Endothelial cell of umbilical vein (primary cell): ENCODE measurements at places on chromosomes 6 and 20. TPM values are rescaled to one million over a fixed set of nuclear protein-coding genes. Genes with fewer than 3 reads are reported as not detected.
A peak's percentile ranks its signal among the peaks of the same experiment; 100 is the strongest.

DEFB132 gene
- not detected in 2 replicates for total RNA-seq

GRCh38 chr6:47650553-47651432, 47.6 kb upstream of the ADGRF4 start:
- no peak for DNase-seq

DNA sequence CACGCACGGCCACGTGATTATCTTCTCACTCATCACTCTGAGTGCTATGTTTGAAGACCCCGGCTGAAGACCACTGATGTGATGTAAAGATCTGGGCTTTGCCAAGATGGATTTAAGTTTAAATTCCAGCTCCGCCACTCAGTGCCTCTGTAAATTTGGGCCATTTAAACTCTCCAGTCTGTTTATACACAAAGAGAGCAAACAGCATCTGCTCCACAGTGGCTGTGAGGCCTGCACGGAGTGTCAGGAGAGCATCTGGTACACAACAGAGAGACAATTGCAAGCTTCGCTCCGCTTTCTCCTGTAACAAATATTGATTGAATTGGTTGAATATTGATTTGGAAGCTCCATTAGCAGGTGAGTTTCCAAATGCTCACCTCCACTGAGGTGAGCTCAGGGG, 80.5 kb upstream of the FRMD1 start:
- DNase-seq = no peak

NKX2-2 gene
- total RNA-seq = not detected in 2 replicates

DNA sequence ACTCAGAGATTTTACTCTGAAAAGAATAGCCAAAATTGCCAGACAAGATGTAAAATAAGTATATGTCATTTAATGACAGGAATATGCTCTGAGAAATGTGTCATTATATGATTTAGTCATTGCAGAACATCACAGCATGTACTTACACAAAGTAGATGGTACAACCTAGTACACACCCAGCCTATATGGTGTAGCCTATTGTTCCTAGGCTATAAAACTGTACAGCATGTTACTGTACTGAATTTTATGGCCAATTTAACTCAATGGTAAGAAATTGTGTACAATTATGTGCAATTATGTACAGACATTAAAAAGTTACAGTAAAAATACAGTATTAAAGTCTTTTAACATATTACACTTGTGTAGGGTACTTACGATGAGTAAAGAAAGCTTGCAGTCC, 311.9 kb upstream of the EPHA7 start:
- no peak for DNase-seq

- DNase-seq = peak; percentile 87
Observed at GRCh38 chr20:11235058-11235457, 561.3 kb upstream of the JAG1 start.

CLDN20 gene
- total RNA-seq = not detected in 2 replicates

DNA sequence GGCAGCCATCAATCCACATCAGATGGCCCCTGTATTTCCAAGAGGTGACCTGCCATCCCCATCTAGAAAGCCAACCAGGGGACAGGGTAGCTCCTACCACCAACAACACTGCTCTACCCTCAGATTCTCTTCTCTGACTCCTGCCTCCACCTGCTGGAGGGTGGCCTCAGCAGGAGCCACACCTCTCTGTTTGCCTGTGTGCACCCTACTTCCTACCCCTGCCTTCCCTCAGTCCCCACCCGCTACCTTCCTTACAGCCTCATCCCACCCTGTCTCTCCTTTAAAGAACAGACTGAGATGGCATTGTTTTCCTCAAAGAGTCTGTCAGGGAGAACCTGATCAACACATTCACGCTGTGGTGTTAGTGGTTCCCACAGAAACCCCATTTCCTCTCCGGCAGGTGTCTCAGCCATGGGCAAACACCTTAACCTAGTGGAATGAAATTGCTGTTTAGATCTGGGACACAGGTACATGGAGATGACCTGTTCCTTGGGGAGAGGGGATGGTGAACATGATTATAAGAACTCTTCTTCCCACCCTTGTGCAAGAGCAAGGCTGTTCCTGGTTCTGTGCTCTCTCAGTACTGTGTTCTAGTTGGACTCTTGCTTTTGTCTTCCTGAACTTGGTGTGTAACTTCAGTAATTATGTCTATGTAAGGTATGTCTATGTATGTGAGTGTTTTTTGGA, 1.8 kb downstream of the ENTPD6 start:
- DNase-seq = no peak

GRCh38 chr6:94478133-94479005, 1059.0 kb upstream of the EPHA7 start:
- no peak for DNase-seq

IL20RA gene
- total RNA-seq = not detected in 2 replicates

DNA sequence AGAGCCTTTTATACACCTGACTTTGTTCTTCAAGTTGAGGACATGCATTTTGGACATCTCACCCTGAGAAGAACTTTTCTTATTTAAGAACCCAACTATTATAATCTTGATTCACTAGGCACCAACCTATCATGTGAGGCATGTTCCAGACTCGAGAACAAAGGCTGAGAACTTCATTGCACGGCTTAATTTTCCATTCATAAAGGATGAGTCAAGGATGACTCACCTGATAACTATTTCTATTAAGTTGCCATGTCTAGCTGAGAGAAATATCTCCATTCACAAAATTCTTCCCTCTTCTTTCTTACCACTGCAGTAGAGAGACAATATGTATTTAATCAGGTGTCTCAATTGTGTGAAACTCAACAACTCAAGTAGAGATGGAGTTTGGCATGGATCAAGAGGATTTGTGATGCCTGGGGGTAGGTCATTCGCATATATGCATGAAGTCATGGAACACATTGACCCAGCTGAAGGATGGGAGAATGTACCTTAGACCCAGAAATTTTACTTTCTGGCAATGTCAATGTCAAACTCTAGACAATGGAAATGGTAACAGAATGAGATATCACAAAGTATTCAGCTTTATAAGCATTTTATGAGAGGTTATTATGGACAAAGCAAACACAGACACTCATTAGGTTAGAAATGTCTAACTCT, 208.7 kb upstream of the PRND start:
- DNase-seq = peak; percentile 90

- DNase-seq = no peak
Observed at GRCh38 chr6:124858564-124858963, 103.7 kb upstream of the RNF217 start.

DNA sequence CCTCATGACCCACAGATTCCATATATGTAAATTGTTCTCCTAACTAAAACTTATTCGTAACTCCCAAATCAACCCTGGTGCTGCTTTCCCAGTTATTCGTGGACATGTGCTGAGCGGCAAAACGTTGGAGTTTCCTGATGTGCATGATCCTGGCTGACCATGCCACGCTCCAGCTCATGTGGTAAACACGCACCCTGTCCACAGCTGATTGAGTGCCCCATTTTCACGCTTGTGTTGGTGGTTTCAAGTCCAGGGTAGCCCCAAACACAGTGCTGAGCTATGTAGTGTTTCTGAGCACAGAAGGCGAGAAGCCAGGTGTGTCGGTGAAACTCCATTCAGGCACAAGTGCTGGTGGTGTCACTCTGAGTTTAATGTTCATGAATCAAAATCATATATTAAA, 19.1 kb upstream of the FOXC1 start:
- no peak for DNase-seq

- no peak for DNase-seq
Observed at GRCh38 chr6:166814390-166814789, 142.0 kb downstream of the RNASET2 start.

DNA sequence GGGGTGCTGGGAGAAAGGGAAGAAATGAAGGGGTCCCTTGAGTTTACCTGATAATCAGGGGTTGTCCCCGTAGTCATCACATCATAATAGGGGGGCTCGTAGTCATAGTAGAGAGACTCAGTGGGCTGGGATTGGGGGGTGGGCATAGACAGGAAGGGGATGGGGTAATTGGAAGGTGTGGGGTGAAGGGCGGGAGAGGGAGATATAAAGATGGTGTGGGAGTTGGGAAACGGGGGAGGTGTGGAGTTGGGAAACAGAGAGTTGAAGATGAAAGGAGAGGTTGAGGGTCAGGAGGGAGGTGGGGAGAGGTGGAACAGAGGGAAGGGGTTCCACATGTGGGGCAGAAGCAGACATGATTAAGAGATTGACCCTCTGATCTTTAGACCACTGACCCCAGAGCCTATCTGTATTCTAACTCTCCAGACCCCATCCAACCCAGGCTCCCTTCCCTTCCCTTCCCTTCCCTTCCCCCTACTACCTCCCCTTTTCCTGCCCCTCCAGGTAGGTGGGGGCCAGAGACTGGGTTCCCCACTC, 6.5 kb downstream of the COL11A2 start:
- DNase-seq = no peak

DNA sequence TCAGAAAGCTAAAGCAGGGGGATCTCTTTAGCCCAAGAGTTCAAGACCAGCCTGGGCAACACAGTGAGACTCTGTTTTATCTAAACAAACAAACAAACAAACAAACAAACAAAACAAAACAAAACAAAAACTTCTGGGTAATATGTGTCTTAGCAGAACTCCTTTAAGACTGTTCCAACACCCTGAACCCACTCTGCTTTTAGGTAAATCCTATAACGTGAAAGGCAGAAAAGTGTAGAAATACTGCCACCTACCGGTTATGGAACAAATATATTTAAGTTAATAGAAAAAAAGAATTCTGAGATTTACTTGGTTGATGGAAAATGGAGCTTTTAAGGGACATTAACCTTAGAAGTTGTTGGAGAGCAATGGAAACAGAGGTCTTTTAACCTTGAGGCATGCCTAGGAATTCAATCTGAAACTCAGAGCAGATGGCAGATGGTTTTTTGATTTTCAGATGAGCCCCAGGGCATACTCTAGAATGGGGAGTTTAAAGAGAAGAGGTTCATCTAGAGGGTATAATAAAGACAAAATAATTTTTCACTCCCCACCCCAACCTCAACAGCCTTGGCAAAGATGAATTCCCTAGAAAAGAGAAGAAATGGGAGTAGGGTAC, 38.5 kb downstream of the SOD2 start:
- DNase-seq = peak; percentile 43

GRCh38 chr6:147078602-147079001, 125.6 kb upstream of the STXBP5 start:
- no peak for DNase-seq

- no peak for DNase-seq
Observed at GRCh38 chr6:73248192-73248903, 14.6 kb downstream of the KHDC1 start.

WFDC11 gene
- not detected in 2 replicates for total RNA-seq

DNA sequence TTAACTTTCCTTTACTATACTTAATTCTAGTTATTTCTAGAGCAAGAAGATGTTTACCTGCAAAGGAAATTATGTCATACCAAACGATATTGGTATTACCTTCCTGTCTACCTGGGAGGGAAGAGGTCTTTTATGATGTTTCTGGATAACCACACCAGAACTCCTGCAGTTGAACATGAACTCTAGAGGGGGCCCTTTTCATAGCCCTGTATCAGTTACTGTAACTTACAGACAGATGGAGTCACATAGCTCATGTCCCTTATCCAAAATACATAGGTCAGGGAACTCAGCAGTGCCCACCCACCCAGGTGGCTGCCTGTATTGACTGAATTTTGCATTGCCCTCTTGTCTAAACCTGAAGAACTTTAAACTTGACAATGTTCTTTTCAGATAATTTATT, 35.1 kb upstream of the MYL9 start:
- peak; percentile 24 for DNase-seq

GRCh38 chr6:167428664-167429333, 103.9 kb downstream of the TTLL2 start:
- DNase-seq = no peak

OR14J1 gene
- not detected in 2 replicates for total RNA-seq

DNA sequence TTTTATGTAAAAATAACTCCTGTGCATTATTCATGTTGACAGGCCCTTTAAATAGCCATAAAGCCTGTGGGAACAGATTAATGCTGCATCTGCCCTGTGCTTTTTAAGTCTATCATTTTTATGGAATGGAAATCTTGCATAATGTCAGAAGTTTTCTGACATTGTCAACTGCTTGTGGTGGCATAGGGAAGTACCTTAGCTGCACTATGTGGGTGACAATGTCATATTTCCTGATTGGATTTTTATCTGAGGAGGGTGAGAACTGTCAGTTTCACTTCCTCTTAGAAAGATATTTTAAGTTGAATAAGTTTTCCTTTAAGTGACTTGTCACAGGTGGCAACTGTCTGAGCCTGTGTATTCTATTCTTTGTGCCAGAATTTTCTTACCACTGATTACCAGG, 267.9 kb downstream of the PLCB1 start:
- DNase-seq = no peak

- DNase-seq = no peak
Observed at GRCh38 chr6:701700-702479, 9.0 kb upstream of the EXOC2 start.

DNA sequence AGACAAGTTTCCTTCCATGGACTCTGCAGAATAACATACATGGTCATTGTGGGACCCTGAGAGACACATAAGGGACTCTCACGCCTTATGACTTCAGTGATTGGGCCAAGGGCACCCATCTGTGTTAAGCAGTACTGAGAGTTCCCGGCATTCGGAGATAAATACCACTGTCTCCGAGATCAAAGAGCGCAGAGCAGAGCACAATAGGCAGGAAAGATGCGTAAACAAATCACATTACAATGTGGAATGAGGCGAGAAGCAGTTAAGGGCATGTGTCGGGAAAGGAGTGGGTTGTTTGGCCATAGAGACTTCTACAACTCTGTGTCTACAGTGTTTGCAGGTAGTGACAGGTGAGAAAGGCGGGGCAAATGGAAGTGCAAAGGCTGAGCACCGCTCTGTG, 57.6 kb downstream of the NRSN1 start:
- DNase-seq = no peak

DNA sequence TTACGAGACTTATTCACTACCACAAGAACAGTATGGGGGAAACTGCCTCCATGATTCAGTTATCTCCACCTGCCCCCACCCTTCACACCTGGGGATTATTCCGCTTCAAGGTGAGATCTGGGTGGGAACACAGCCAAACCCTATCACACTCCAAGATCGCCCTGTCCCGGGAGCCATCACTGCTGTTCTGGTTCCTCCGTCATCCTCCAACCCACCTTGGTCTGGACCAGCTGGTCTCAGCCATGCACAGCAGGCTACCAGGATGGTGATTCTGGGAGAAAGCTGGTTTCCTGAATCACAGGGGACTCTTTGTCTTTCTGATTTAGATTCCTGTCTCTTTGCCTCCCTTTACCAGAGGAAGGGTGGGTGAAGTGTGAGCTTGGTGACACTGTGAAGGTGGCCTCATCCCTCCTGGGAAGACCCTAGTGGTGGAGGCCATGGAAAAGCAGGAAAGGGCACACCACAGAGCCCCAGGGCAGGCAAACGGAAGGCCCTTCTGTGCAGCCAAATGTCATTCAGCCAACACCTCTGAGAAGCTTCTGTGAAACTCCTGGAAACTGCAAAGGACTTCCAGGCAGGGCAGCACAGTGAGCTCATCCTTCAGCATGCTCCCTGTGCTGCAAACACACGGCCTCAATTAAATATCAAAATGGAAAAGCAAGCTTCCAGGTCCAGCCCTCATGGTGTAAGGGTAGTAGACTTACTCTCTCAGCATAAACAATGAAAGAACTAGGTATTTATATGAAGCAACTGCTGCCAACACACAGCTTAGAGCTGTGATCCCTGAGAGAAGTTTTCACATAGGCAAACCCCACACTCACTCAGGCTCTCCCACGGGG, 169.8 kb downstream of the ANKRD60 start:
- no peak for DNase-seq

GRCh38 chr6:147947521-147947920, 395.1 kb upstream of the SASH1 start:
- no peak for DNase-seq
